NCI-H2227 treated with DMSO at 0.1 percent for 48 hours (cell line): ENCODE measurements at places on chromosomes 16 and 17.
A peak's percentile ranks its signal among the peaks of the same experiment; 100 is the strongest.

DNA sequence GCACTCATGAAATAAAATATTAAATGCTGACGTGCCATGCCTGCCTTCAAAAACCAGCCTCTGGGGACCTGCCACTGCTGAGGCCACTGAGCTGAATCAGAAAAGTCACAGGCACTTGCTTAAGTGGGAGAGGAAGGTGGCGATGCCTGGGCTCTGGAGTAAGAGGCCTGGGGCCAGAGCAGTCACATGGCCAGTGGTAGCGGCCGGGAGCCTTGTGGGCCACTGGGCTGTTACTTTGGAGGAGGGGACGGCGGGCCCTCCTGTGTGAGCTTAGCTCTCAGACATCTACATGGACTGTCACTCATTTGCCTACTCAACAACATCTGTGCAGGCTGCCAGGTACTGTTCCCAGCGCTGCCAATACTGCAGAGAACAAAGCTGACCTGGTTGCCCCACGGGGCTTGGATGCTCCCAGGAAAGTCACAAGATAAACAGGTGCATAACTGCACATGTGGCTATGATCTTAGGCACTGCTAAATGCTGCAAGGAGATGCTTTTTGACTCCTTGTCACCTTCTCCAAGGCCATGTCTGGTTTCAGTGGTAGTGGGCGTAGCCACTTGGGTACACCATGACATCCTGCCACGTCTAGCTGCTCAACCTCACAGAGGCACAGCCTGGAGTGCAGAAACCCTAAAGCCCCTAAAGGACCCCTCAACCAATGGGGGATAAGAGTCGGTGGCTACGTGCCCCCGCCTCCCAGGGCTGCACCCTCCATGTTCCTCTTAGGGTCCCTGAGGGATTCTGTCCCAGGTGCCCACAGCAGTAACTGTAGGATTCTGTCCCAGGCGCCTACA, 11.6 kb downstream of the COTL1 start:
- no peak for DNase-seq

- DNase-seq = no peak
Measured at GRCh38 chr16:82716361-82716855, 89.6 kb downstream of the CDH13 start.

DNA sequence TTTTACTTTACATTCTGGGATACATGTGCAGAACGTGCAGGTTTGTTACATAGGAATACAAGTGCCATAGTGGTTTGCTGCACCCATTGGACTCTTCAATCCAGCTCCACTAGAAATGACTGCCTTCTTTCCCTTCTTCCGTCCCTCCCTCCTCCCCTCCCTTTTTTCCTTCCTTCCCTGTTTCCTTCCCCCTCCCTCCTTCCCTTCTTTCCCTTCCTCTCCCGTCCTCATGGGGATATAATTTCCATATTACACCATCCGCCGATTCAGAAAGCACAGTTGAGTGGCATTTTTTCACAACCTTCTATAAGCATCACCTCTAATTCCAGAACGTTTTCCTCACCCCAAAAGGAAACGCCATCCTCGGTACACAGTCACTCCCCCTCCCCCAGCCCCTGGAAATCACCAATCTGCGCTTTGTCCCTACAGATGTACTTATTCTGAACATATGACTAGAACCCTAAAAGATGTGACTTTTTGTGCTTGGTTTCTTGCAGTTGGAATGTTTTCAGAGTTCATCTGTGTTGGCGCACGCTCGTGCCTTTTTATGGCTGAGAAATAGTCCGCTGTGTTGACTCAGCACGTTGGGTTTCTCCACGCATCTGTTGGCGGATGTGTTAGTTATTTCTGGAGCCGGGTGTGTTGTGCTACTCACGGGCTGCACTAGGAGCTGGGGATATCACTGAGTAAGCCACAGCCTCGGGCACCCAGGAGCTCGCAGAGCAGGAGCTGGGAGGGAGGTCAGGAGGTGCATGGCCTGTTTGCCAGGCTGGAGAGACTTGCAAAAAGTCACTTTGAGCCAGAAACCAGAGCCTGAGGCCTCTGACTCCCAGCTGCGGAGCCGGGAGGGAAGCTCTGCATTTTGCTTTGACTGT, 336.4 kb downstream of the SEC14L1 start:
- DNase-seq = no peak

DNA sequence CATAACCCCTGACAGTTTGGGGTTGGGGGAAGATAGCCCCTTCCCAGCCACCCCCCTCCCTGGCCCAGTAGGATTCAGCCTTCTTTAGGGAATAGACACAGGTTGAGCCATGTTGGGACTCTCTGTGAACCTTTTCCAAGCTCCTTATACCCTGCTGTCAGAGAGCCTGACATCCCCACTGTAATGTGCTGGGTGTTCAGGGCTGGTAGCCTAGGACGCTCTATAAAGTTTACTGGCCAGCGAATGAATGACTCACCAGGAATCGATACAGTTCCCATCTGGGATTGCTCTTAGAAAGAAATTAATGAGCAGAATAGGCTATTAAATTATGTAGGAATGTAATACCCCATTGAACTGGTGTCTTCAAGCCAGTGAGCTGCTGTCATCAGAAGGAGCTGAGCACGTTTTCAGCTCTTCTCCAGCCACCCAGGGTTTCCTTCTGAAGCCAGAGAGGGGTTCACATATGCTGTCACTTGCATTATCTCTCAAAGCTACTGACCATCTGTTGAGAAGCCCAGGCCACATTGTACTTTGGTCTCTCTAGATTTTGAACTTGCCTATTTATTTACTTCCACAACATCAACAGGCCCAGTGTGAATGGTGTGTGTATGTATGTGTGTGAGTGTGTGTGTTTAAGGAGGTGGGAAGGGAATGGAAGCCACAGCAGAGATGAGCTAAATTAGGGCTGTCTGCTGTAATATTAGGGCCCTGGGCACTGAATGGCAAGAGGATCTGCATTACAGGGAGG, 64.9 kb downstream of the SPACA3 start:
- no peak for DNase-seq

- DNase-seq = peak; percentile 3
Measured at GRCh38 chr17:4796552-4796920, 572 bp downstream of the PSMB6 start.

GRCh38 chr16:80577485-80578280, 36.9 kb downstream of the DYNLRB2 start:
- no peak for DNase-seq

GRCh38 chr17:37761059-37761458, 16.2 kb upstream of the HNF1B start:
- no peak for DNase-seq

DNA sequence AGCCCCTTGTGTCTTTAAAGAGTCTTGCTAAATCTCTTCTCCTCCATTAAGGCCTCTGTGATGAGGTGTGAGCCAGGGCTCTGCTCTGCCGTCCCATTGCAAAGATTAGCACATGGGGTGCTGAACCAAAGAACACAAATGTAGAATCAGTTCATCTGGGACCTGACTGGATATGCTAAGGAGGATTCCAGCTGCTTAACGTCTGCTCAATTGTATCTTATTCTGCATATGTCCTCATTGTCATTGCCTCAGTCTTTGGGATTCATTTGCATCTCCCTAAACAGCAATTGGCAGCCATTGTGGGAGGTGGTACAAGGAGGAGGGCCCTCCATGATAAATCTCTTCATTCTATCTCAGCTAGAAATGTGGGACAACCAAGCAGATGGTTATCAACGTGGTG, 106.3 kb upstream of the ADAMTS18 start:
- DNase-seq = no peak

GRCh38 chr16:68991075-68991474, 114.4 kb upstream of the HAS3 start:
- no peak for DNase-seq

- no peak for DNase-seq
Measured at GRCh38 chr16:86959091-86959651, 358.0 kb downstream of the C16orf95 start.

DNA sequence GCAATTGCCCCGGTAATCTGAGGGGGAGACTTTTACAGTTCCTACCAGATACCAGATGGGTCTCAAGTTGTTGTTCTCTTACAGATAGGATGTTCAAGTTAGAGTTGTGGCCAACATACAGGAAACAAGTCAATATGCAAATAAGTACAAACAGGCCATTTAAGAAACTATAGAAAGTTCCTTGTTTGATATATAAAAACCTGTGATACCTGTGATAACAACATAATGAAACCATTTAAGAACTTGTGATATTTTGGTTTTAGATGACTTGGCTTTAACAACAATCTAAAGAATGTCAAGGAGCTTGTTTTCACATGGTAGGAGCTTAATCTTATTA, 16.8 kb downstream of the CDR2 start:
- DNase-seq = no peak

DNA sequence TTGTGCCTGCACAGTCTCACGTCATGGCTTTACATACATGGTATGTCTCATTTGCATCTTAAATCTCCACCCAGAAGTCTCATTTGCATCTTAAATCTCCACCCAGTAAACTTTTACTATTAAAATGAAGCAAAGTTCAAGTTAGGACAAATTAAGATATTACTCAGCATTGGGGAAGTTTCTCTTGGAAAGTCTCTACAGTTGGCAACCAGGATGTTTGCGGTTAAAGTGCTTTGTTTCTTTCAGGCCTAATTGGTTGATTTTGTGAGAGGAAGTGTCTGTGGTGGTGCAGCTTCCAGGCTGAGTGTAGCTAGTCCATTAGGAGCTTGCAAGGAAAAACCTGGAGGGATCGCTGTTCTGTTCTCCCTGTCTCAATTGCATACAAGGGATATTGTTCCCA, 1373.3 kb upstream of the GOT2 start:
- no peak for DNase-seq

DNA sequence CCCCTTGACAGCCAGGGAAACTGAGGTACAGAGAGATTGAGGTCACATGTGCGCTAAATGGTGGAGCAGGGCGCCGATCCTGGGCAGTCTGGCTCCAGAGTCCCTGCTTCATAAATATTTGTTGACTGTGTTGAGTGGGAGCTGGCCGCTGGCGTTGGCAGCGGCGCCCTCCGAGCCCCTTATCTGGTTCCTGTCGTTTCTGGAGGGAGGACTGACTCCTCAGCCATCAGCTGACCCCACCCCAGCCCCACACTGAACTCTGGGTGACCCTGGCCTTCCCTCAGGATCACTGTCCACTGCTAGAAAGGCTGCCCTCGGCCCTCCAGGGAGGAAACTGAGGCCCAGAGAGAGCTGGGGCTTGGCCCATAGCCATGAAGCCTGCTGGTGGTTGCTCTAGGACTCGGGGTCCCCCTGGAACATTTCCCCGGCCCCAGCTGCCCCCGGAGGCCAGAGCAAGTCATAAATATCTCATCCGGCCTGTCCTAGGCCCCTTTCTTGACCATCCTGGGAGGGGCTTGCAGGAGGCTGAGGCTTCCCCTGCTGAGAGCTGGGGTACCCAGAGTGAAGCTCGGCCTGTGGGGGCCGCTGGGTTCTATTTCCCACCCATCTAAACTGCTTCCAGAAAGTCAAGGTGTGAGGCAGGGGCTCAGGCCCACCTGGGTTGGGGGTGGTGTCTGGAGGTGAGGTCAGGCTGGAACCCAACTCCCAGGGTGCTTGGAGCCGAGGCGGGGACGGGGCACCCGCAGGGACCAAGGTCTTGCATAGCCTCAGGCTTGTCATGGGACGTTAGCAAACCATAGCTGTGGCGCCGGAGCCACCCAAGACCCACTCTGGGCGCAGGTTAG, 51.7 kb upstream of the GSE1 start:
- DNase-seq = no peak

GRCh38 chr17:70238646-70239045, 69.3 kb downstream of the KCNJ2 start:
- DNase-seq = no peak

- DNase-seq = peak; percentile 14
Measured at GRCh38 chr16:84278968-84279367, 15.7 kb upstream of the WFDC1 start.

GRCh38 chr16:4319454-4320421, 3.9 kb downstream of the GLIS2 start:
- DNase-seq = no peak

- DNase-seq = no peak
Measured at GRCh38 chr16:86628614-86629013, 50.3 kb downstream of the FOXL1 start.

DNA sequence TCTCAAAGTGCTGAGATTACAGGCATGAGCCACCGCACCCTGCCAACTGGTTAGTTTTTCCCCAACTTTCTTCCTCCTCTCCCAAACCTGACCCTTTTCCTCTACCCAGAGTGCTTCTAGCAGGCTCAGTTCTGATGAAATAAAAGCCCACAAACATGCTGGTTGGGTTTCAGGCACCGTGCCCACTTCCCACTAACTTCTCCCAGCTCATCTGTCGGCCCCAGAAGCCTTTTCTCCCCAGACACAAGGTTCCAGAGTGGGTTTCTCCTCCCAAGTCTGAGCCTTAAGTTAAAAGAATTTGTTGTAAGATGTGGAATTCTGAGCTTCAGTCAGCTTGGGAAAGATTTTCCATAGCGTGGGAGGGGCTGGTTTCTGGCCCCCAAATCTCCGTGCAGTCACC, 11.5 kb upstream of the SCN4A start:
- no peak for DNase-seq

- no peak for DNase-seq
Measured at GRCh38 chr16:23907457-23907902, 71.7 kb downstream of the PRKCB start.

DNA sequence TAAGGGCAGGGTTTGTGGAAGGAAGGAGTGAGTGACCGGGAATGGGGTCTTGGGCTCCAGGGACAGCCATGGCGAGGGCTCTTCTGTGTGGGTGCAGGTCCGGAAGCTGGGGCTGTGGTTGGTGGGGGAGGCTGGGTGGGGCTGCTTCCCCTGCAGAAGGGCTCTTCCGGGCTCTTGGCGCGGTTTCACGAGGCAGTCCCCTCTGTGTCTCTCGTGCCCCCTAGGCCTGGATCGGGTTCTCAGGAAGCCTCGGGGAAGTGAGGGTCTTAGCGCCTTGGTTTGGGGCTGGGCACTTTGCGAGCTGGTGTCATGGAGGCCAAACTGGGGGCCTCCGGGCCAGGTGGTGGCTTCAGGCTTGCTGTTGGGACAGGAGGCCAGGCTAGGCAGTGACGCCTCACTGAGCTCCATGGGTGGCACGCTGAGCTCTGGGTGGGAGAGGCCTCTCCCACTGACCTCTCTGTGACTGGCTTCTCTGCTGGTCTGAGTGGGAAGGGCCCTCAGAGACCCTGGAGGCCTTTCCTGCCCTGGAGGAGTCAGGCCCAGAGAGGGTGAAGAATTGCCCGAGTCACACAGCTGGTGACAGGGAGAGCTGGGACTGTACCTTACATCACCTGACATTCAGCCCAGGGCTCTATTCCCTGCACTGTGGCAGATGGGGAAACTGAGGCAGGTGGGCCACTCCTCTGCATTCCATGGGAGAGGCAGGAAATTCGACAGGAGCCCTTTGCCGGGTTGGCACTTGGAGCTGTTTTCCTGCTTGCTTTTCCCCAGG, 8.2 kb downstream of the ADCY7 start:
- no peak for DNase-seq

DNA sequence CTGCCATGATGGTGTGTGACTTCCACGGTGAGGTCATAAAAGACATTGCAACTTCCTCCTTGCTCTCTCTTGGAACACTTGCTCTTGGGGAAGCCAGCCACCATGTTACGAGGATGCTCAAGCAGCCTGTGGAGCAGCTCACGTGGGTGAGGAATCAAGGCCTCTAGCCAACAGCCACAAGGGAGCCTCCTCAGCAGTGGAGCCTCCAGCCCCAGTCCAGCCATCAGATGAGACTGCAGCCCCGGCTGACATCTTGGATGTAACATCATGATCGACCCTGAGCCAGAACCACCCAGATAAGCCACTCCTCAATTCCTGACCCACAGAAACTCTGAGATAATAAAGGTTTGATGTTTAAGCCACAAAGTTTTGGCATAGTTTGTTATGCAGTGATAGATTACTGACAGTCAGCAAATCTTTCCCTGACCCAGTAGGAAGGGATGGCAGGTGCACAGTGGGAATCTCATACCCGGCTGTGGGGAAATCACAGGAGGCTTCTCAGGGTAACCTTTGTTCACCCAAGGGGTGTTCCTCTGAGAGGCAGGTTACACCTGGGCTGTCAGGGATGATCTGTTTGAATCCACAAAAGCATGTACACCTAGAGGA, 23.3 kb upstream of the GINS2 start:
- DNase-seq = no peak

- DNase-seq = no peak
Measured at GRCh38 chr17:61400717-61401388, 1.2 kb downstream of the TBX2 start.
